Activated T-helper 1 cell treated with anti-CD3 and anti-CD28 coated beads, Interleukin-2, amount 50 U/mL, for 16 hours (primary cell): ENCODE measurements at places on chromosomes 2 and 18.

DNA sequence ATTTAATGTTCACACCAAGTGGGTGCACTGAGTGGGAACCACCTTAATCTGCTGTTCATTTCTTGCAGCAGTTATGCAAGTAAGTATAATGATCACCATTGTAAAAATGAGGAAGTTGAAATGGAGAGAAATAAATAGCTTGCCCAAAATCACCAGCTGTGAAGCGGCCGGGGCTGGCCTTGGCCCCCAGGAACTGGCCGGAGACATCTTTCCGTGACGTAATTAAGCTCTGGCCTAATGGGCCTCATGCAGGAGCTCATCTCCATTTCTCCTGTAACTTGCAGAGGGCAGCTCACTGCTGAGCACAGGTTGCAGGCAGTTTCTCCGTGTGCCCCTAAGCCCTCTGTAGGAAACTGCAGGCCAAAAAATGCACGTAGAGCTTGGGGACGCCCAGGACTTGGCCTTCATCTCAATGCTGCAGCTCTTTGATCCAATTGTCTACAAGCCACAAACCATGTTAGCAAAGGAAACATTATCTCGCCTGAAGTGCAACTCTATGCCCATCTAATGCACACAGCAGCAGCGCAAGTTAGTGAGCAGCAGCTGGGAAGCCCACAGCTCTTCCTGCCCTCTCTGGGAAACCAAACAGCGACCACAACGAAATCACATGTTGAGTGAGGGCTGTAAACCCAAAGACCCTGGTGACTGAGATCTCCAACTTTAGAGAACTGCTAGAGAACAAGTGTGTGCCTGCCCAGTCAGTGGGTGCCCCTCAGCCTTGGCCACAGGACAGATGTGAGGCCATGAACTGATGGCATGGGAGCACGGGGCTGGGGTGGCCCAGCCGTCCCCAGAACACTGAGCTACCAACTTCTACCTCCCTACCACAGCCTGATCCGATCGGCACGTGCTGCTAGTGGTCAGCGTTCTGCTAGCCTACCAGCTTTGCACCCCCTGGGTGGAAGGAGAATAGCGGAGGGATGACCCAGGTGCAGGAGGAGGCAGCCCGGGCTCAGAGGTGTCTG is 28.8 kb downstream of the APCDD1 start:
- DNase-seq: no peak

GRCh38 chr2:11675423-11676112 is 5.6 kb upstream of the NTSR2 start:
- DNase-seq: no peak

- DNase-seq: no peak
These were observed 86.3 kb downstream of the PMS1 start for GRCh38 chr2:189870381-189871085.

- no peak for DNase-seq
These were observed 317.9 kb upstream of the TNP1 start for GRCh38 chr2:217177720-217178119.

DNA sequence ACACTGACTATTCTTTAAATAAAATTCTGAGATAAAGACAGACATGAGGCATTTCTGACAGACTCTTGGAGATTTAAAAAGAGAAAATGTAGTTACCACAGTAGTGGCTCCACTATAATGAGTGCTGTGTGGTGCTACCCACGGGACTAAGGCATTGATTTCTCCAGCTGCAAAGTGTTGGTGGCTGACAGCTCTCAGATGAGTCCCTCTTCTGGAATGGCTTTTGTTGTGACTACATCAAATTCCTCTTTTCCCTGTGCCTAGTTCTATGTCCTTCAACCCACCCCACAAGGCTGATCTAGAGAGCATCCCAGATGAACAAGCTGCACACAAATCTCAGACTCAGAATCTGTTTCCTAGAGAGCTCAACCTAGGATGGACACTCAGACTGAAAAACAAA is 884.8 kb upstream of the ZEB2 start:
- no peak for DNase-seq

- no peak for DNase-seq
These were observed 44.8 kb upstream of the CAVIN2 start for GRCh38 chr2:191891656-191892055.

DNA sequence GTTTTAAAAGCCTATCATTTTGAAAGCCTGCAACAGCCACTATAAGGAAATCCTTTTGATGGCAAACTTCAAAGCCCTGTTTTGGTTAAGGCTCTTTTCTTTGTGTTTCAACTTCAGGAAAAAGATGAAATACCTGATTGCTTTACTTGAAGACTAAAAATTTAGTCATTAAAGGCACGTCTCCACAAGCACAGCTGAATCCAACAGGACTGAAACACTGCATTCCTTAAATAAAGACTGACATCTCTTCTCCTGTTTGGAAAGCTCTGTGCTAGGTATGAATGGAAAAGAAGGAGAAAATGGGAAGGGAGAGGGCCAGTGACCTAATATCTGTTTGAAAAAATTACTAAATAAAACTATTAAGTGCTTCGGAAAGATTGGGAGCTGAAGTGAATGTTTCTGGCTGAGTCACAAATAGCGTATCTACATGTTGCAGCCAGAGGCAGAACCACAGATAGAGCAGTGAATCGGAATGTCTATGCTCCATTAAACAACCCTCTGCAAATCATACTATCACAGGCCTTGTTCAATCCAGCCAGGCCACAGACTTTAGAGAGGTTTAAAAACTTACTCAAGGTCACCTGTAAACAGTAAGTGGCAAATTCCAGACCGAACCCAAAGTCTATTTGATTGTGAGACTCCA is 21.1 kb upstream of the RALBP1 start:
- no peak for DNase-seq

DNA sequence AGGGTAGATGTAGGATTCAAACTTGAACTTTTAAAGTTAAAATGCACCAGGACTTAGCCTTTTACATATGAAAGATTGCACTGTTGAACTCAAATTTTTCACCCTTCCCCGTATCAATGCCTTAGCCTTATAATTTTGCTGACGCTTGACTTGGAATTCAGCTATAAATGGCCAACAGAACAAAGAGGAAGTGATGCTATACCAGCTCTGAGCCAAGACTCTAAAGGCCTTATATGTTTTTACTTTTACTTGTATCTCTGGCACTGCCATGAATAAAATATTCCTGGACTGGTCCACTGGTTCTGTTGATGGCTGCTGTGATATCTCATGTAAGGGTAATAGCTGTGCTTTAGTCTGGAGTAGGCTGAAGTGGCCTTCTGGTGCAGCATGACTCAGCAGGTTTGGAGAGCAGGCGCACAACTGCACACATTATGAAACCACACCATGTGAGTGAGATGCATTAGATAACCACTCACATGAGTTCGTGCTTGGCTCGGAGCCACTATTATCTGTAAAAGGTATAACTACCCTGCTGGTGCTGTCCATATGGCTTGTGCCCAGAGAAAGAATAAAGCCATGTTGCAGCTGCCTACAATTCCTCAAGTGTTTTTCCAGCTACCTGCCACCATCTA is 8.4 kb upstream of the IER3IP1 start:
- no peak for DNase-seq

GRCh38 chr2:128304715-128305554 is 13.7 kb downstream of the HS6ST1 start:
- DNase-seq: no peak

DNA sequence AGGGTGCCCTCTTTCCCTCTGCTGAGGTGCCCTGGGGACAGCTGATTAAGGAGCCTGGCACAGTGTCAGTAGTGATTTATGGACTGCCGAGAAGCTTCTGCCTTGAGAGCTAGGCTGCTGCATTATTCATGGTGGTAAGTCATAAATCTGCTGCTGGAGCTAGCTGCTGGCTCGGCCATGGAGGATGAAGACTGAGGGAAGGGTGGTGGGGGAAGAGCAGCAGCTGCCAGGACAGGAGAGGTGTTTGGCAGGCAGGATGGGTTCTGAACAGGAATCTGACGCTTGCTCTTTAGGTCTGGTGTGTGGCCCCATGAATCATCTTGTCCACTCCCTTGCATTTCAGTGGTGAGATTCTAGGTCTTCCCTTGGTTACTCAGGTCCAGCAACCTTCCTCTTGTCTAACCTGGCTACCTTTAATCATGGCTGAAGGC is 296.3 kb downstream of the DYSF start:
- DNase-seq: no peak

GRCh38 chr2:96315400-96316071 is 9.6 kb upstream of the ITPRIPL1 start:
- no peak for DNase-seq

DNA sequence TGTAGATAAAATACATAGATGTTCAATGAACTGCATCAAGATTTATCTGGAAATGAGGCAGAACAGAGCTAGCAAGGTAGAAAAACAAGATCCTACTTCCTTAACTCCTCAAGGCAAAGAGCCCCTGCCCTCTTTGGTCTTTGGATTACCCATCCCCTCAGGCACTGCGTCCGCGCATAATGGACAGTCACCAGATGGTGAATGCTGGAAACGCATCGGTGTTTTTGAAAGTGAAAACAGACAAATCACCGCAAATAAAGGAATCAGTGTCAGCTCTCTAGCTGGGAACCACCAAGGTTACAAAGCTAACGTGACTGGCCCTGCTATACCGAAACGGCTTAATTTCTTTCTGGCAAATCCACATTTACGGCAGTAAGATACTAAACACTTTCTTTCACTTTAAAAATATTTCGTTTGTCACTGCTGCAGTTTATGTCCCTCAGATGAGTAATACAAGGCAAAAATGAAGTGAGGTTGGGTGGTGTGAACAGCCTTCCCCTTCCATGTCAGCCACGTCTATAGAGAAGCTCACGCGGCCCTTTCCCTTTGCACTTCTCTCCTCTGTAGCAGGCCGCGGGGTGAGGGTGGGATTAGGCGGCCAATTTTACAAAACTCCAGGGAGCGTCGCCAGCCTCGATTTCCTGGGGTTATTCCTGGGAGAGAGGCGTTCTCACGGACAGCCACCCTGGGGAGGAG is 627 bp upstream of the GALR1 start:
- no peak for DNase-seq

- DNase-seq: no peak
These were observed 2.1 kb upstream of the SMAD2 start for GRCh38 chr18:47932603-47933002.

GRCh38 chr2:159091976-159092375 is 123.5 kb downstream of the TANC1 start:
- DNase-seq: no peak

- no peak for DNase-seq
These were observed 215.7 kb downstream of the ZEB2 start for GRCh38 chr2:144304202-144304601.

DNA sequence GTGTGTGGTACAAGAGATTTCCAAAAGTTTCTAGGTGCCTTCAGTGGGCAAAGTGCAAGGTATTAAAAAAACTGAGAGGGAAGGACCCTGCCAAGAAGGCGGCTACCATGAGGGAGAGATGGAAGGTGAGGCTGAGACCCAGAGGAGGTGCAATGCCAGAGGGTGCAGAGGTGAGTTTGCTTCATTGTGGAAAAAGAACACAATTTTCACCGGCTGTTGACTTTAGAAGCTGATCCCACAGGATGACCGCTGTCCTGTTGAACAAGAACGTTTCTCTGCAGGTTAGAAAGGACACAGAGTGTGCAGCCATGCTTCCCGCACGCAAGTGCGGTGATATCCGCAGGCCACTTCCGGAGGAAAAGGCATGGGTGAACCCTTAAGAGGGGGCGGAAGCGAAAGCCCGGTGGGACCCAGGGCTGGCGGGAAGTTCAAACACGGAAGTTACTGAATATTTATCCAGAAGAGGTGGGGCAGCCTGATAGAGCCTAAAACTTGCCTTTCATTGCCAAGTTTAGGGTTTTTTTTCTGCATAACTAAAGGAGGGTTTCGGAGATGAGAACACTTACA is 16.6 kb downstream of the SP110 start:
- no peak for DNase-seq

GRCh38 chr2:239253701-239254436 is 147.0 kb downstream of the HDAC4 start:
- no peak for DNase-seq

GRCh38 chr2:16568998-16569784 is 96.4 kb downstream of the CYRIA start:
- DNase-seq: no peak

DNA sequence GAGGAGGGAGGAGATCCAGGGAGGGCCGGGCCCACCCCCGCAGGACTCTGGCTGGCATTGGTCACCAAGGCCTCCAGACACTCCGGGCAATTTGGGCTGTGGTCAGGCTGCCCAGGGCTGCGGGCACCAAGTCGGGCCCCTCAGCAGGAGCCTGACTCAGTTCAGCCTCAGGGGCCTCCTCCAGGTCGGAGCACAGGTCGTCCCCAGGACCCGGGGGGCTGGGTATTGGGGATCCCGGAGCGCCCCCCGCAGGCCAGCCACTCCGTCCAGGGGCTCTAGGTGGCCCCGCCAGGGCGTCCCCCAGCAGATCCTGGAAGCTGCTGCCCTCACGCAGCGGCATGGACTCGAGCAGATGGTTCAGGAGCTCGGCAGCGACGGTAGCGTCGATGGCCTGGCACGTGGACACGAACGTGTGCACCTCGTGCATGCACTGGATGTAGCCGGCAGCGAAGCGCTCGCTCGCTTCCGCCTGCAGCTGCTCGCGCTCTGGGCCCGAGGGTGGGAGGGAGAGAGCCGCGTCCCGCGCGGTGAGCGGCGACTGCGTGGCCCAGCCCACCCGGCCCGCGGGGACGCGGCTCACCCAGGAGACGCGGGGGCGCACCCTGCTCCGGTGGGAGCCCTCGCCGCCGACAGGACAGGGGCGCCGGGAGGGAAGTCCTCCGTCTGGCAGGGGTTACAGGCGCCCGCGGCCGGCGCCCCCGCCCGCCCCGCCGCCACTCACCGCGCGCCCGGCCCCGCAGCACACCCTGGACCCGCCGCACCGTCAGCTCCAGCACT is 884 bp downstream of the HES6 start:
- no peak for DNase-seq

- DNase-seq: no peak
These were observed 107.7 kb upstream of the KYNU start for GRCh38 chr2:142769761-142770160.

DNA sequence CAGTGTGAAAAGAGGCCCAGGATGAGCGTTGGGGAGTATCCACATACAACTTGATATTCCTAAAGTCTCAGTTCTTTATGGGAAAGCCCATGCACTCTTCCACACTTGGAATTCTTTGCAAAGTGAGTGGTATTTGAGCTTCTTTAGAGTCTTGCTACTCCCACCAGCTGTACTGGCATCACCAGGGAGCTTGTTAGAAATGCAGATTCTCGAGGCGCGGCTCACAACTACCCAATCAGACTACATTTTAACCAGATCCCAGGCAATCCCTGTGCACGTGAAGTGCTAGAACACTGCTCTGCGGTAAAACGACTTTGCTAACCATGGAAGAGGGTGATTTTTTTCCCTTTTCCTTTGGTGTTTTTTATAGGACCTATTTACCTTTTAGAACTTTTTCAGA is 184.7 kb downstream of the NEDD4L start:
- DNase-seq: no peak

GRCh38 chr2:121336528-121337294 is 51.7 kb upstream of the TFCP2L1 start:
- no peak for DNase-seq
